Upper lobe of left lung (tissue), 6 donors: ENCODE measurements at places on chromosomes 11 and 22. TPM values are rescaled to one million over a fixed set of nuclear protein-coding genes. Genes with fewer than 3 reads are reported as not detected.

- no peak for DNase-seq
Measured at GRCh38 chr11:119791047-119791446, 62.0 kb upstream of the NECTIN1 start.

DNA sequence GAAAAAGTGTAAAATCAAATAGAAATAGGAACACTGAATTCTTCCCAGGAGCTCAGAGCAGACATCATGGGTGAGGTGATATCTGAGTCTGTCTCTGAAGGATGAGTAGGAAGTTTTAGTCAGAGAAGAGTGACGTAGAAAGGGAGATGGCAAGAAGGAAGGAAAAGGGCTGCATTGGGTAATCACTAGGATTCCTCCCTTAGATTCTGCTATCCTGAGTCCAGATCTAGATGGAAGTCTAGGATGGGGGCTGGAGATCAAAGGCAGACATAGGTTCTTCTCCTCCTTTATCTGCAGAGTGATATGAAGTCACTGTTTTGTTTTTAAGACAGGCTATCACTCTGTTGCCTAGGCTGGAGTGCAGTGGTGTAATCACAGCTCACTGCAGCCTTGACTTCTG, 30.4 kb downstream of the POU2F3 start:
- no peak for DNase-seq

DNA sequence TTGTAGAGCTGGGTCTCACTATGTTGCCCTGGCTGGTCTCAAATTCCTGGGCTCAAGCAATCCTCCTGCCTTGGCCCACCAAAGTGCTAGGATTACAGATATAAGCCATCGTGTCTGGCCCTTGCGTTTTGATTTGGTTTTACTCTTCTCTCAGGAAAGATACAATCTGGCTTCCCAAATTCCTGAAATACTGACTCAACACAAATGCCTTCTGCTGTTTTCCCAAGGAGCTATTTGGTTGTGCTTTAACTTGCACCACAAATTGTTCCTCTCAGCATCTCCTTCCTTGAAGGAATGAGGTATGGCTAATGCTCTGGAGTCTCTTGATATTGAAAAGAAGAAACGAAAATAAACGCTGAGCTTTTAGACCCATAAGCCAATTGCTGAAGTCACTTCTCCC, 110.0 kb upstream of the PAX6 start:
- no peak for DNase-seq

DNA sequence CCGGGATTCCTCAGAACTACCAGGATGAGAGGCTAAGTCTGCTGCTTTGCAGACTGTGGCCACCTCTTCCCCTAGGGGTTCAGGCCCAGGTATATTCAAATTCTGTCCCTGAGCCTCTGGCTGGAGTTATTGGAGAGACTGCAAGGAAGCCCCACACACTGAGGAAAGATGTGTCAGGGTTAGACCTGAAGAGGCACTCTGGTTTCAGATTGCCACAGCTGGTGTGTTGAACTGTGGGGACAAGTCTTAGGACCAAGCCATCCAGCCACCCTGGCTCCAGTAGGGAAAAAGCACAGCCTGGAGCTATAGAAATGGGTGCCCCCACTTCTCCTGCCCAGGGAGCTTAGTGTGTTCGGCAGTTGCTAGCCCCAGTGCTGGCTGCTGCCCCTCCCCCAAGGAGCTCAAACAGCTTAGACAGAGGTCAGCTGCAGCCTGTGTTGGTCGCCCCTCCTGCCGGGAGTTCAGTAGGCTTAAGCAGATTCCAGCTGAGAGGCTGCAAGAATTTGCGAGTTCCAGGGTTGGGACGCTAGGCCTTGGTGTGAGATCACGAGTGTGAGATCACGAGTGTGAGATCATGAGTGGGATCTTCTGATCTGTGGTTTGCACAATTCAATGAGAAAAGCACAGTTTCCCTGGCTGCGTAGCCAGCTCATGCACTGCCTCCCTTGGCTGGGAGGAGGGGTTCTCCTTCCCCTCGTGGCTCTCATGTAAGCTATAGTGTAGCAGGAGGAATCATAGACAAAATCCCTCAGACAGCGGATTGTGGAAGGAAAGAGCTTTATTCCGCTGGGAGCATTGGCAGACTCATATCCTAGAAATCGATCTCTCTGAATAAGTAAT, 552.1 kb upstream of the CHORDC1 start:
- no peak for DNase-seq

Gene OR5B21
- not detected for total RNA-seq

Gene TH
- total RNA-seq = not detected

Gene RAG1
- 0.74 TPM for total RNA-seq

Gene TNNT3
- 2.4 TPM for total RNA-seq

DNA sequence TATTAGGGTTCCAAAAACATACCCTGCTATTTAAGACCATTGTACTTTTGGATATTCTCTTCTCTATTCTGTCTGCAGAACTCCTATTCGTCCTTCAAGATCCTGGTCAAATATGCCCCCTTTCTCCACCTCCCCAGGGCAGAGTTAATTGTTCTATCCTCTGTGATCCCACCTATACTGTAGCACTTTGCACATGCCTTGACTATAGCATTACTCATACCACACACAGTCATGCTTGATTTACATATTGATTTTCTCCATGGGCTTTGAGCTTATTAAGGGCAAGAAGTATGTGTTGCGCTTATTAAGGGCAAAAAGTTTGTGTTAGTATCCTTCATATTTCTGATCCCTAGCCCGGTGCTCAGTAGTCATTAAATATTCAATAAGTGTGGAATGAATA, 263.7 kb upstream of the CADM1 start:
- DNase-seq = no peak

DNA sequence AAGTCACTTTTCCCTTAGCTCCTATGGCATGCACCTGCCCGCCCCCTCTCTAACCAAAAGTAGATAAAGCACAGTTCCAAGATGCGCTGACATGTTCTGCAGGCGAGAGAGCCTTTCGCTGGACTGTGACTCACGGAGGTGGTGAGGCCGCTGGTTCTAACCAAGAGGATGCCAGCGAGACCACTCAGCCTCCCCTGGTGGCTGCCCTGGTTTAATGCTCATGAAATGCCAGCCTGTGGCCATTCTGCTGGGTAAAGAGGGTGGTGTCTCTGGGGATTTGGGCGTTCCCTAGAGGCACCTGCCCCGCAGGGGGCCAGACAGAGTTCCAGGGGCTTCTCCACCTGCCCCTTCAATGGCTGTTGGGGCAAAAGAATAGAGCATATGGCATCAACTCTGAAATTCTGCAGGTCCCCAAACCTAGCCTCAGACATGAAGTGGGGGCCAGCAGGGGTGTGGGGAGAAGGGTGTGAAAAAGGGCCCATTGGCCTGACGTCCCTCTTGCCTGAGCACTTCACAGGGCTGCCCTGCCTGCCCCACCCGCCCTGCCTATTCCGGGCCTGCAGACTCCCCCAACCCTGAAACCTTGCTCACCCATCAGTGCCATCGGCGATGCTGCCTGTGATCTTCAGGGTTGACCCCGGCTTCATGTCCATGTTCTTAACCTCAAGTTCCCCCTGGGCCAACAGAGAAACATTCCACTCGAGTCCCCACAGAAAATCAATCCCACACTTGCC, 8.5 kb downstream of the LGALS2 start:
- DNase-seq = no peak

Gene CHRM1
- total RNA-seq = 7.3 TPM
